ENCODE measurements at places on chromosomes 16 and 17.

DNA sequence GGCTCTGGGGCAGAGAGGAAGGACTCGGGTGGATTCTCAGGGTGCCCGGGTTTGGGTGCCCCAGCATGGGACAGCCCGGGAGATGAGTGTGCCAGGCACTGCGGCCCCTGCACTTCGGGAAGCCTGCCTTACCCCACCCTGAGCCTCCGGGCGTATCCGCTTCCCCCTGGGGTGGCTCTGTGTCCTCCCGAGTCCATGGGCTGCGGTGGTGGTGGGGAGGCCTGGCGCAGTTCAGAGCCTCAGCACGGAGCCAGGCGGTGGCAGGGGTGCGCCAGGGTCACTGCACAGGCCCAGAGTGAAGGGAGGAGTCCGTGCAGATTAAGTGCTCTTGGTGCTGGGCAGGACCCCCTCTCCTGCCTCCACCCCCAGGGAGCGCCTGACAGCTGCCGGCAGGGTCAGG is 20.7 kb downstream of the MYBBP1A start:
- no peak for DNase-seq

DNA sequence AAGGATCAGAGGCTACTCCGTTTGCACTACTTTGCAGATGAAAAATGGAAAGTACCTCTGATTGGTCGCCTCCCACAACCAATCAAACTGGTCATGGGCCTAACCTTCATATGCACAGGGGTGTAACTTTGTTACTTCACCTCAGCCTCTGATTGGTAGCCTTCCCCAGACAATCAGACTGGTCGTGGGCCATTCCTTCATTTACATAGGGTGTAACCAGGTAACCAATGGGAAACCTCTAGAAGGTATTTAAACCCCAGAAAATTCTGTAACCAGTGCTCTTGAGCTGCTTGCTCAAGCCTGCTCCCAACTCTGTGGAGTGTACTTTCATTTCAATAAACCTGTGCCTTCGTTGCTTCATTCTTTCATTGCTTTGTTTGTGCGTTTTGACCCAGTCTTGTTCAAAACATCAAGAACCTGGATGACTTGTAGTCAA is 39.2 kb upstream of the USP22 start:
- DNase-seq, result no peak

DNA sequence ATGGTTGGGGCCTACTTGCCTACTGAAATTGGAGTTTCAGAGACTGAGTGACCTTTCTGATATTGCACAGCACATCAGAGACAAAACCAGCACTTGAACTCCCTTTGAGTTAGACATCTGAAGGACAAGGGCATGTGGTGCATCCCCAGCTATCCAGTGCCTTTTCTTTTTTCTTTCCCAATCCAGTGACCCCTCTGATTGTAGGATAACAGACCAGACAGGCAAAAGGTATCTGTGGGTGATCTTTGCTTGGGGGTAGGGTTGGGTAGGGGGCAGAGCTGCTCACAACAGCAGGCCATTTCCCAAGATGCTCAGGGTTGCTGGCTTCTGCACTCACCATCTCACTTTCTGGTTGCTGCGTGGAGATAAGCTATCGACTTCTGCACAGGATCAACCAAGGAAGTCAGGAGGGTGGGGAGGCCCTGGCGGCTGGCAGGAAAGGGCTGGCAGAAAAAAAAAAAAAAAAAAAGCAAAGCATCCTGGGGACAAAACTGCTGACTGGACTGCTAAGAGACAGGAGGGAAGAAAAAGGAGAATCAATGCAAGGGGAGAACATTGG is 42.2 kb downstream of the HOXB1 start:
- no peak for DNase-seq

- no peak for DNase-seq
These were observed 99.5 kb downstream of the XYLT1 start for GRCh38 chr16:17371299-17371698.

DNA sequence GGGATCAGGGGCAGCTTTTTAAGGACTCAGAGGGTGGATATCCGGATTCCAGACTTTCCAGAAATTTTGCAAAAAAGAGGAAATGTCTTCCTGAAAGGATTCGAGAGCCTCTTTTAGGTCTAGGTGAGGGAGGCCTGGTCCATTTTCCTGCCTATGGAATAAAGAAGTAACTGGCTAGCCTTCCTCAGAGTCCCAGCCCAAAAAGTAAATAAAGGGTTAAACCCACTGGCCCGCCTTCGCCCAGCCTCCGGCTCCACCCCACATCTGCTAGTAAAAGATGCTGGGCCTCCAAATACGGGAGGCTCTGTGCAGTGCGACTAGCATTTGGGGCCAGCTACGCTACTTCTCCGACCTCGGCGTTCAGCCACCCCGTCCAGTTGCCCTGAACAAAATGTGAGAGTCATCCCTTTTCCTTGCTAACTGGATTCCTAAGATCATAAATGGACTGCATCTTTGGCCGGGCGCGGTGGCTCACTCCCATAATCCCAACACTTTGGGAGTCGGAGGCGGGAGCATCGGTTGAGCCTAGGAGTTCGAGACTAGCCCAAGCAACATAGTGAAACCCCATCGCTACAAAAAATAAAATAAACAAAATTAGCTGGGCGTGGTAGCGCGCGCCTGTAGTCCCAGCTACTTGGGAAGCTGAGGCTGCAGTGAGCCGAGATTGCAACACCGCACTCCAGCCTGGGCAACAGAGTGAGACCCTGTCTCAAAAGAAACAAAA is 824 bp upstream of the MPP2 start:
- DNase-seq, result peak; percentile 66

DNA sequence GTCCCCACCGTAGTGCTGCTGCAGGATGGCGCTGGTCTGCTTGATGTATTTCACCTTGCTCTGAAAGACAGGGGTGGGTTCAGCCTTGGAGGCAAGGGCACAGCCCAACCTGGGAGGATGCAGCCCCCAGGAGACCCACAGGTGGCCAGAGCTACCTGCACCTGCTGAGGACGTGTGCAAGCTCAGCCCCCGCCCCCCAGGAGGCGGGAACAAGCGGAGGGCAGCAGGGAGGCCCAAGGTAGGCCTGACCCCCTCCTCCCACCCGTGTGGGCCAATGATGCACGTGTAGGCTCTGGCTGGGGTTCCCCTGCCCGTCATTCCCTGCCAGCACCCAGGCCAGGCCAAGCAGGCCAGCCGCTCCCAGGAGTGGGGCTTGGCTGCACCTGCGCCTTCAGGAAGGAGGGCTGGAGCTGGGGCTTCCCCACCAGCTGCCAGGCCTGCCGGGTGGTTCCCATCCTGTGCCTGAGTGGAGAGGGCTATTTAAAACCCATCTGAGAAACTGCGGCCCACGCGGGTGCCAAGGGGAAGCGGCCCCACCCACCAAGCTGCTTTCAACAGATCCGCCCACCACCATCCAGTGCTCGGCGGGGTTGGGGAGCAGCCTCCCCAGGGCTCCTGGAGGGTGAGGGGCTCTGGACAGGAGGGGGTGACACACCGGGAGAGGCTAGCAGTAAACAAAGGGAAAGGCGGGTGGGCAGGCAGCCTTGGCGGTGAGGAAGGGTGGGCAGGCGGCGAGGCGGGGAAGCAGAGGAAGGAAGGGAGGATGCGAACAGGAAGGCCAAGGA is 3.8 kb downstream of the NTHL1 start:
- DNase-seq, result no peak
